ENCODE measurements at places on chromosomes 16 and 17.

- DNase-seq = no peak
Observed at GRCh38 chr17:9456330-9456729, 119.3 kb downstream of the STX8 start.

- DNase-seq = no peak
Observed at GRCh38 chr16:55809851-55810250, 23.0 kb downstream of the CES1 start.

GRCh38 chr17:48026502-48027321, 10.9 kb downstream of the COPZ2 start:
- DNase-seq = peak; percentile 59

DNA sequence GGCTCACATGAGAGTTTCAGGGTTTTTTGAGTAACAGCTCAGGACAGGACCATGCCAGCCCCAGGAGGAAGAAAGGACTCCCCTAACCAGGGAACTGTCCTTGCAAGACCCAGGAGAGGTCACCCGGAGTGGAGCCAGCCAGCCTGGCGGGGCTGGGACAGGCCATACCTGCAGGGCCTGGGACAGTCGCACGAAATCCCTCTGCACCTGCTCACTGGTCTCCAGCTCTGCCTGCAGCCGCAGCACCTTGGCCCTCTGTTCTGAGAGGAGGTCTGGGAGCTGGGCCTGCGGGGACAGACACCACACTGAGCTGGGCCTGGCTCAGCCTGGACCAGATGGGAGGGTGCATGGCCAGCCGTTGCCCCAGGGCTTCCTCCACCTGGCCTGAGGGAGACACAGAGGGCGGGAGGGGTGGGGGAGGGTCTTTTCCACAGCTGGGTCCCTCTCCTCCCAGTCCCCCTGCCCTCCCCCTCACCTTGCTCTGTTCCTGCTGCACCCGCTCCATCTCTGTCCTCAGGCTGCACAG, 19.7 kb downstream of the RABEP2 start:
- no peak for DNase-seq

GRCh38 chr16:25823891-25824290, 132.1 kb downstream of the HS3ST4 start:
- DNase-seq = no peak

DNA sequence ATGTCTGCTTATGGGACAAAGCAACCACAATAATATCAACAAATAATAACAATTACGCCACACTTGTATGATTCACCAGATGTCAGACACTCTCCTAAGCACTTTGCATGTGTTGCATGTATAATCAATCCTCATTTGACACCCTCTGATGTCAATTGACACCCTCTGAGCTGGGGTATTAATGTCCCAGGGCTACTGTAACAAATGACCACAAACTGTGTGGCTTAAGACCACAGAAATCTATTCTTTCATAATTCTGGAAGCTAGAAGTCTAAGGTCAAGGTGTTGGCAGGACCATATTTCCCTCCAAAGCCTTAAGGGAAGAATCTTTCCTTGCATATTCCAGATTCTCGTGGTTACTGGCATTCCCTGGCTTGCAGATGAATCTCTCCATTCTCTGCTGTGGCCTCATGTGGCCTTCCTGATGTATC, 112.7 kb downstream of the NPIPB5 start:
- DNase-seq = no peak

DNA sequence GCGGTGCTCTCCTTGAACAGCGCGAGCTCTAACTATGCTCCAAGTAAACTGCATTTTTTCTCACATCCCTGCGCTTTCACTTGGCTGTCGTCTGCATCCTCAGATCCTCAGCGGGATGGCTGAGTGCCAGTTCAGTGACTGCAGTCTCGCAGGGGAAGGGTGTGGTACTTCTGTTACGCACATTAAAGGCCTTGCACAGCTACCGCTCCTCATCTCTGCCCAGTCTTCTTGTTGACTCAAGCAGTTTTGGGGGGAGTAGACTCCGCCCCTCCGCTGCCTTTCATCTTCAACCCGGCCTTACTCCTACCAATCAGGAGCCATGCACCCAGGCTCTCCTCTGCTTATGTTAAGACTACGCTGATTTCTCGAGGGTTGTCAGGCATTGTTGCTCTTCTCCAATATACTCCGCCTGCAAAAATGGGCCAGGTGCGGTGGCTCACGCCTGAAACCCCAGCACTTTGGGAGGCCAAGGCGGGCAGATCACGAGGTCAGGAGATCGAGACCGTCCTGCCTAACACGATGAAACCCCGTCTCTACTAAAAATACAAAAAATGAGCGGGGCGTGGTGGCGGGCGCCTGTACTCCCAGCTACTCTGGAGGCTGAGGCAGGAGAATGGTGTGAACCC, 10.0 kb downstream of the ATP5PD start:
- DNase-seq = peak; percentile 93

DNA sequence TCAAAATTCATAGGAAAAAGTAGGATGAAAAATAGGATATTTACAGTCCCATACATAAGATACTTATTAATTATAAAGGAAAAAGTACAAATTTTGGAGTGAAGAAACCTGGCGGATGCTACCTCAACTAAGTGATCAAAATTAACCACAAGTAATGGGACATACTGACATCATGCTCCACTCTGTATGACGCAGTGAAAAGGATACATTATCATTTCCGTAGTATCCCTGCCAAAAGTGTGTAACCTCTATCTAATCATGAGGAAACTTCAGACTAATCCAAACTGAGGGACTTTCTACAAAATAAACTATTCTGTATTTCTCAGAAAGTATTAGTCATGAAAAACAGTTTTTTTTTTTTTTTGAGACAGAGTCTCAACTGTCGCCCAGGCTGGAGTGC, 60.5 kb downstream of the TRIM37 start:
- no peak for DNase-seq

GRCh38 chr17:6491071-6491700, 46.9 kb downstream of the PIMREG start:
- DNase-seq = no peak

DNA sequence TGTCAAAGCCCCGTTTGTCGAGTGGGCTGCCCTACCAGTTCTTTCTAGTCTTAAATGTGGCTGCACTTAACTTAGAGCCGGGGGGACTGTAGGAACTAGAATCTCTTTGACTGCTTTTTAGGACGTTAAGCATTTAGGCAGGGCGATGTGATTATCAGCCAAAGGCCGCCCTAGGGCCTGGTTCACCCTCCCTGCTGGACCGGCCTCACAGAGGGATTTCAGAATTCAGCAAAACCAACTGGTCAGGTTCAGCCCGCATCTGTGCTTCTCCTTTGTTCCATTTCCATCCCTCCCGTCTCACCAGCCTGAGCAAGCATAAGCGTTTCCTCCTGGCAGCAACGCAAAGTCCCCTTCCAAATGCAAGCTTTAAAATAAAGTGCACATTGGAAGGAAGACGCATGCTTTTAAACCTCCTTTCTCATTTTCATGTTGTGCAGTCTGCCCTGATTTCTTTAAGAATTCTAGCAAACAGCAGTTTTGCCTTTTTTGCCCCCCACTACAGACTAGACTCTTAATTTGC, 16.5 kb upstream of the NAT9 start:
- DNase-seq = no peak

- no peak for DNase-seq
Observed at GRCh38 chr17:64357191-64357981, 33.3 kb downstream of the PECAM1 start.

GRCh38 chr17:32631341-32632096, 144.7 kb downstream of the CDK5R1 start:
- no peak for DNase-seq

DNA sequence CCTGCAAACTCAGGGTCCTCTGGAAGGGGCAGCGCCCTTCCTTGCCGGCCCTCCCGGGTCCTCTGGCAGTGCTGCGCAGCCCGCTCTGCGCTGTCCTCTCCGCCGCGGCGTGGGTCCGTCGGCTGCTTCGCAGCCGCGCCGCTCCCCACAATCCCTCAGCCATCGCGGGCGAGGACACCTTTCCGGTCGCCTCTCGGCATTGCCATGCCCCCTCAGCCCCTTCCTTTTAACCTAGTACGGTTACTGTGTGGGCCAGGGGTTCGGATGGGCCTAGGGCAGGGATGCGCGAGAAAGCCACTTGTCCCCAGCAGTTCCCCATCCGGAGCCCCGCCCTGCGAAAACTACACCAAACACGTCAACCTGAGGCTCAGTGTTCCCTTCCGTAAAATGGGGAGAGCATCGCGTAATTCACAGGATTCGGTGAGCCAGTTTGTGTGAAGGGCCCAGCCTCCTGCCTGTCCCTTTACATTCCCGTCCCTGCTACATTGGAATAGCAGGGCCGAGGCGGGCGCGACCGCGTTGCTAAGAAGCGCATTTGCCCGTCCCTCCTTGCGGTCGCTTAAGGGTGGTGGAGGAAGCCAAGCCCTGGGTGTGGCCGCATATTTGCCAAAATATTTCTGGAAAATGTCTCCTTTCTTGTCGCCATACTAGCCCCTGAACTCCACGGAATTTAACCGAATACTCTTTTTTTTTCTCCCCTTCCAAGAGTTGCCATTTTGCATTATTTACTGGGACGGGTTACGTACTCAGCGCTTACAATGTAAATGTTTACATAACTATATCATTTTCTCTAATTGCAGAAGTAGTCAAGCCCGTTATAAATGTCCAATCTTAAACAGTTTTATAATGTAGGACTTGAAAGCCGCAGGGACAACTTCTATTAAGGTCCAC, 13.2 kb downstream of the COPZ2 start:
- peak; percentile 44 for DNase-seq

GRCh38 chr16:24535827-24536226, 3.5 kb upstream of the RBBP6 start:
- DNase-seq = no peak

- DNase-seq = no peak
Observed at GRCh38 chr17:82281076-82281475, 7.6 kb upstream of the CSNK1D start.

DNA sequence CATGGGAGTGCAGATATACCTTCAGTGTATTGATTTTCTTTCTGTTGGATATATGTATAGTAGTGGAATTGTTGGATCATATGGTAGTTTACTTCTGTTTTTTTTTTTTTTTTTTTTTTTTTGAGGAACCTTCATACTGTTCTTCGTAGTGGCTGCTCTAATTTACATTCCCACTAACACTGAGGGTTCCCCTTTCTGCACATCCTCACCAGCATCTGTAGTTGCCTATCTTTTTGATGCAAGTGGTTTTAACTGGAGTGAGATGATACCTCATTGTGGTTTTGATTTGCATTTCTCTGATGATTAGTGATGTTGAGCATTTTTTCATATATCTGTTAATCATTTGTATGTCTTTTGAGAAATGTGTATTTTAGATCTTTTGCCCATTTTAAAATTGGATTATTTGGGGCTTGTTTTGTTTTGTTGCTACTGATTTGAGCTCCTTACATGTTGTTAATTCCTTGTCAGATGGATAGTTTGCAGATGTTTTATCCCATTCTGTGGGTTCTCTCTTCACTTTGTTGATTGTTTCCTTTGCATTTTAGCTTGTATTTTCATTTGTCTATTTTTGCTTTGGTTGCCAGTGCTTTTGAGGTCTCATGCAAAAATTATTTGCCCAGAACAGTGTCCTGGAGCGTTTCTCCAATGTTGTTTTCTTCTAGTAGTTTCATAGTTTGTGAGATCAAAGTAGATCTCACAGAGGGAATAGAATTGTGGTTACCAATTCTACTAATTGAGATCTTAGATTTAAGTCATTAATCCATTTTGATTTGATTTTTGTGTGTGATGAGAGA, 25.0 kb upstream of the BCAS3 start:
- DNase-seq = no peak

All from CD4-positive, alpha-beta memory T cell (primary cell).